ENCODE measurements at places on chromosomes 2 and 18. TPM values are rescaled to one million over a fixed set of nuclear protein-coding genes. Genes with fewer than 3 reads are reported as not detected.

Gene ACADL
- polyA plus RNA-seq, result 18.2 TPM

GRCh38 chr18:55064760-55065159 is 105.5 kb upstream of the CCDC68 start:
- no peak for DNase-seq

GRCh38 chr18:51513517-51513916 is 316.0 kb upstream of the MEX3C start:
- DNase-seq, result no peak

GRCh38 chr18:79187532-79188277 is 118.5 kb downstream of the ATP9B start:
- DNase-seq, result no peak

DNA sequence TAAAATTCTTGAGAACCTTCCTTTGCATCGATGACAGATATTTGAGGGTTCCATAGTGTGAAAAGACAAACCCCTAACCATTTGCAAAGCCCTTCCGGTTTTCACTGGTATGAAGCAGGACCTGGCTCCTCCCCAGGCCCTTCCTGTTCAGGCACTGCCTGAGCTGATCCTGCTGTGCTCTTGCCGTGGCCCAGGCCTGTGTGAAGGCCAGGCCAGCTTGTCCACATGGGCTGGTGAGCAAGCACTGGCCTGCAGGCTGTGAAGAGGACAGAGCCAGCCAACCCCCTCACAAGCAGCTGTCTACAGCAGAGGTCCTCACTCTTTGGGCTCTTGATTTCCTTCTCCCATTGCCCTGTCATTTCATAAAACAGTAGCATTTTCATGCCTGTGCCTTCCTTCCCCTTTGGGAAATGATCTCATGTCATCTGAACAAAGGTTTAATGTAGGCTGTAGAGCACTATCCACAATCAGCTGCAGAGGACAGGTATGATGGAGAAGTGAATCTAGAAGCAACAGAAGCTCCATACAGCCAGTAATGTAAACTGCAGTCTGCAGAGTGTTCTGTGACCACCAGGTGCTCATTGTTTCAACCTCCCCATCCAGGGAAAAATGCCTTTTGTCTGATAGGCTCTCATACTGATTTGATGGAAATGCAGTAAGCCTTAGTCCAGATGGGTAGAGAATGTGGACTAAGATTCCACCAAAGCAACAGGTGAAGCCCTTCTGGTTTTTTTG is 19.8 kb downstream of the MPHOSPH10 start:
- no peak for DNase-seq

All from right renal cortex interstitium (tissue), 3 donors.